ENCODE measurements at places on chromosomes 7 and 10.

GRCh38 chr7:91668217-91668616 is 212.3 kb downstream of the MTERF1 start:
- DNase-seq: no peak

DNA sequence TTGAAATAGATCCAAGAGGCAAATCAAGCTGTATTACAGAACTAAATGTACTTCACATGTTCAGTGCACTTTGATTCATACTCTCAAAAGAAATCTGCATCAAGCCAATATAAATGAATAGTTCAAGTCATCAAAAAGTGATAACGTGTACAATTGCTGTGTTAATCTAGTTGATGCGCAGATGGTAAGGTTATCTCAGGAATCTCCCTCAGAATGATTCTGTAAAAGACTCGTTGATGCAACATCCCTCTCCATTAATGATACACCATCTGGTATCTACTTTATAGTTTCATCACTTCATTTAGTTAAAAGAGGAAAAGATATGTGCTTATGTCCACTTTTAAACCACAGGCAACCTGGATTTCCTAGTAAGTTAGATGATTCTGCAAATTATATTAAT is 200.6 kb downstream of the CHCHD3 start:
- no peak for DNase-seq

DNA sequence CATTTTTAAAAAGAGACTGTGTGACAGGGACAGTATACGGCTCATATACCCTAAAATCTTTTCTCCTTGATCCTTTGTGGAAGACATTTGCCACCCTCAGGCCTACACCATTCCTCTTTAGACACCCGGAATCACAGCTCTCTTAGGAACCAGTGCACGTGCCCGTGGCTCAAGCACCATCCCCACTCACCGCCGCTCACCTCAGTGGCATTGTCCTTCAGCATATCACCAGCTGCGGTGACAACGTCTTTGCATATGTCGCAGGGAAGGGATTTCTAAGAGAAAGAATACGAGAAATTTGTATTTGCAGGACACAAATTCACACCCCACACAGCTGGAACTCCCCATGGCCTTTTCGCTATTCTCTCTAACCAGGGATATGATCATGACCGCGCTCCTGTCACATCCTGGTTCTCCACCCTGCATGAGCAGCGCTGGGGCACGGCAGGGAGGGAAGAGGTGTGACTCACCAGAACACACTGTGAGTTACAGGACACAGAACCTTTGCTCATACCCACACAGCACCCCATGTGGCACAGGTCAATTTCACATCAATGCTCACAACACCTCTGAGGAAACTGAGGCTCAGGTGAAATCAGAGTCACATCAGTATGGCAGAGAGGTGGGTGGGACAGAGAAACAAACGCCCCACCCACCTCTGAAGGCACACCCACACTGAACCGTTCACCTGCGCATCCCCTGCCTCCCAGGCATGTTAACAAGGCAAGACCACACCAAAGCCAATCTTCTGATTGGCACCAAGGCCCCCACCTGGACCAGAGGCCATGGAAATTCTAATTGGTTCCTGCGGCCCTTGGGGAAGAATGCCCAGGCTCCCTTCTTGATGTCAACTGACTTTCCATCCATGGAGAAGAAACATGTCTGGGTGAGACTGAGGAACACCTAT is 19.2 kb downstream of the PSAP start:
- DNase-seq: no peak

GRCh38 chr7:2666588-2667250 is 21.3 kb upstream of the AMZ1 start:
- DNase-seq: no peak

GRCh38 chr10:60707841-60708240 is 70.4 kb upstream of the CDK1 start:
- DNase-seq: no peak

- DNase-seq: no peak
Measured at GRCh38 chr10:1576467-1577372, 160.6 kb downstream of the ADARB2 start.

DNA sequence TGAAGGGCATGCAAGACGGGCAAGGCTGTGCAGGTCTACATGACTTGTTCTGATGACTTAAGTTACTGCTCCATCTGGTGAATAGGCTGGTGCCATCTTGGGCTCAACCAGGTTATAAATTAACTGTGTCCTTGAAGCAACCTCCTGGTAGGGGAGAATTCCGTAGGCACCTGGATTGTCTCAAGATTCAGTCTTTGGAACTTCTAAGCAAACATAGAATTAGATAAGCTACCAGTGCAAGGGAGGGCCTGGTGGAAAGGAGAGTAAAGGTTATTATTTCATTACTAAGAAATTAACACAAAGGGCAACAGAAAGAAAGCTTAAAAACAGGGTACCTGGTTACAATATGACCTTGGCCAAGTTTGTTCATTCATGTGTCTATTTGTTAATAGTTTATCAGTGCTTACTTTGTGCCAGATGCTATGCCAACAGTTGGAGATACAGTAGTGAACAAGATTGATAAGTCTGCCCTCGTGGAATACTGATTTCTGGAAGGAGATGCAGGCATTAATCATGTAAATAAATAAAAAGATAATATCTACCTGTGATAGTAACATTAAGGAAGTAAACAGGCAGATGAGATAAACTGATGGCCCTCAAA is 107.0 kb upstream of the PALS2 start:
- DNase-seq: no peak

GRCh38 chr7:99041526-99041925 is 102.4 kb downstream of the SMURF1 start:
- DNase-seq: no peak

GRCh38 chr7:79063019-79063698 is 390.3 kb downstream of the MAGI2 start:
- no peak for DNase-seq

DNA sequence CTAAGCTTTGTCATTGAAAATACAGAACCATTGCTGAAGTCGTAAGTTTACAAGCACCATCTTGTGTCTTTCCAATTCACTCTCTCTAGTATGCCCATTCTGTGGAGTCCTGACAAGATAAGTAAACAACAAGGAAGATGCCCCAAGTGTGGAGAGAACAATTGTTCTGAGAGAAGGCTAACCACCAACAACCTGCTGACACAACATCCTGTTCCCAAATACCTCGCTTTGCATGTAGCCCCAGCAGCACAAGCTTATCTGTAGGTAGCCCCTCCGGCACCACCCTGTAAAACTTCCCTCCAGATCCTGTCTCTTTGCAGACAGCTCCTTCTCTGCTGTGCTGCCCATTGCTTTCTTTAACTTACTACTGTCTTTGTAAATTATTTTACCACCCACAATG is 233.3 kb upstream of the AOAH start:
- no peak for DNase-seq

DNA sequence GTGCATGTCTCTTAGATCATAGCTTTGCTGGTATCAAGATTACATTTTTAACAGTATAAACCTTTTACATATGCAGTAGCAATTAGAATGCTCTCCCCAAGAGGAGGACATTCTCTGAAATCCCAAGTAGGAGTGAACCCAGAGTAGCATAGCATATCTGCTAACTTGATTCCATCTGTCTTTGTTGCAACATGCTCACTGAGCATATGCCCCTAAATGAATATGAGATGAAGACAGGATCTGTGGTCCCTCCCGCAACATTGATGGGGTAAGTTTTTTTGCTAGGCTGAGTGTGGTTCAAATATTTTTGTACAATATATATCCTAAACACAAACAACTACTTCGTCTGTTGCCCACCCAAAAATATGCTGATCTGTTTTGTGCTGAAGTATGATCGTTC is 534.2 kb upstream of the C7orf33 start:
- no peak for DNase-seq

- DNase-seq: no peak
Measured at GRCh38 chr10:88555190-88555908, 27.8 kb downstream of the RNLS start.

- no peak for DNase-seq
Measured at GRCh38 chr7:29898301-29898700, 91.3 kb downstream of the SCRN1 start.

- DNase-seq: peak; percentile 58
Measured at GRCh38 chr7:25098096-25099046, 26.7 kb downstream of the CYCS start.

GRCh38 chr7:123924941-123925340 is at the start of gene SPAM1:
TSS of gene SPAM1 (plus strand) at chr7:123925241. CDS start at chr7:123953571, 28,330 bp downstream.
- DNase-seq: no peak

- DNase-seq: no peak
Measured at GRCh38 chr10:121088524-121088923, 237.4 kb downstream of the WDR11 start.

DNA sequence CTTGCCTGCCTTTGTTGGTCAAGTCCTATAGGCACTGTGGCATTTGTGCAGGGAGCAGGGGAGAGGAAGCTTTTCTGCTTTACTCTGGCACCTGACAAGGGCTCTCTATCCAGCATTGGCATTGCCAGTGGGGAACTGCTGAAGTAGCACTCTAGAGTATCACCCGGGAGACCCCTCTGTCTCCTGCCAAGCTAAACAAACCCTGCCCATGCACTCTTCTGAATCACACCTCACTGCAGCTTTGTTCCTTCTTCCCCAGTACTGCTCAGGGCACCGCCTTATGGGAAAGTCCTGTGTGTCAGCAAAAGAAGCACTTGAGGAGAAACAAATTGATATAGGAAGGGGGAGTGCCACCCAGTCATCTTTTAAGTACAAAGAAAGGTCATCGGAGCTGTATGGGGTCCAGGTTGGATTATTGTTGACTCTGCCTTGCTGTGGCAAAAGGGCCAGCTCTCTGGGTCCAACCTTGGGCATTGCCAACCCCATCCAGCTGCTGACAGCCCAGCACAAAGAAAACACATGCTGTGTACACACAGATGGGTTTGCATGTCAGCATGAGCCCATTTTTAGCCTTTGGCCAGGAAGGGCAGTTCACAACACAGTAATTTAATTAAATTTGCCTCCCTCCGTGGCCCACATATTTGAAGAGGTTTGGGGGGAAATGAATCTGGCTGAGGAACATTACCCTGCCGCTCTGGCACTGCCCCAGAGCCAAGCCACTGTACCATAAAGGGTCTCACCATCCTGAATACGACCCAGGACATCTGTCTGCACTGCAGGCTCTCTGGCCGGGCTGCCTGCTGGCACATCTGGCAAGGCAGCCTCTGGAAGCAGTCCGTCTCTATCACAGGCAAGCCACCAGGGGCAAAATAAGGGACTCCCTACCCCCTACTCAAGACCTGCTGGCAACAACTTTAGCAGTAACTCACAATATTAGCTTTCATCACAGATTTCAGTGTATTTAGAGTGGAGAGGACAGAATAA is 13.1 kb downstream of the LRRC4 start:
- no peak for DNase-seq

DNA sequence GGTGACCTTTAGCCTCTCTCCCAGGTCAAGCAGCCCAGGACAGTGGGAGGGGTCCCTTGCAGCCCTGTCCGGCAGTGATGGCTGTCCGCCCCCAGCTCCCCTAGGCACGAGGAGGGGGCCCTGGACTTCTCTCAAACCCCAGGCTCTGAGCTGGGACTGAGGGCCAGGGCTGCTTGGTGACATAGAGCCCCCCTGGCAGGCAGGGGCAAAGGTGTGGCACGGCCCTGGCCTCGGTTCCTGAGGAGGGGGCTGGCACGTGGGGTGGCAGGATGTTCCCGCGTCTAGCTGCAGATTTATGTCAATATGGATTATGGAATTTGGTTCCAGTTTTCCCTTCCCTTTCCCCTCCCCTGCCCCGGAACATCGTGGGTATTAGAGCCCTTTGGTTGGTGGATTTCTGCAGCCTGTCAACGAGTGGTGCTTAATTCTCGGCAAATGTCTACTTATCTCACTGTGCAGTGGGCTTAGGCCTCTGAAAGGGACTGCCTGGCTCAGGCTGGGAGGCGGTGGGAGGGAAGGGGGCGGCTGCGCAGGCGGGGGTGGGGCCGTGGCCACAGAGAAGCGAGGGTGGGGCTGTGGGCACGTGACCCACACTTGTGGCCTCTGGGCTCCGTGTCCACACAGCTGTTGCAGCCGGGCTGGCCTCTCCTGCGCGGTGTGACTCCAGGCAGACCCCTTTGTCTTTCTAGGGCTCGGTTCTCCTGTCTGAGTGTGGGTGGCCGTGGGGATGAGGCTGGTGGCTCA is 19.3 kb downstream of the UNCX start:
- DNase-seq: no peak

DNA sequence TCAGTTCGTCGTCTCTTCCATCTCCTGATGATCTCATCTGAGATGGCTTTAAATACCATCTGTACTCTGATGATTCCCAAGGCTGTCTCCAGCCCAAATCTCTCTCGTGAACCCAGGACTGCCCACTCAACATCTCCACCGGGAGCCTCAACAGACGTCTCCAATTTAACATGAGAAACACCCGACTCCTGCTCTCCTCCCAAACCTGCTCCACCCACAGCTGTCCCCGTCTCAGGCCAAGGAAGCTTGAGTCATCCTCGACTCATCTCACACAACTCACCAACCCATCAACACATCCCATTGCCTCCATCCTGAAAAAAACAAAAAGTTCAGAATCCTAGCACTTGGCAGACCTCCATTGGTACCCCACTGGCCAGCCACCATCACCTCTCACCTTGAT is 29.7 kb upstream of the CALN1 start:
- no peak for DNase-seq

DNA sequence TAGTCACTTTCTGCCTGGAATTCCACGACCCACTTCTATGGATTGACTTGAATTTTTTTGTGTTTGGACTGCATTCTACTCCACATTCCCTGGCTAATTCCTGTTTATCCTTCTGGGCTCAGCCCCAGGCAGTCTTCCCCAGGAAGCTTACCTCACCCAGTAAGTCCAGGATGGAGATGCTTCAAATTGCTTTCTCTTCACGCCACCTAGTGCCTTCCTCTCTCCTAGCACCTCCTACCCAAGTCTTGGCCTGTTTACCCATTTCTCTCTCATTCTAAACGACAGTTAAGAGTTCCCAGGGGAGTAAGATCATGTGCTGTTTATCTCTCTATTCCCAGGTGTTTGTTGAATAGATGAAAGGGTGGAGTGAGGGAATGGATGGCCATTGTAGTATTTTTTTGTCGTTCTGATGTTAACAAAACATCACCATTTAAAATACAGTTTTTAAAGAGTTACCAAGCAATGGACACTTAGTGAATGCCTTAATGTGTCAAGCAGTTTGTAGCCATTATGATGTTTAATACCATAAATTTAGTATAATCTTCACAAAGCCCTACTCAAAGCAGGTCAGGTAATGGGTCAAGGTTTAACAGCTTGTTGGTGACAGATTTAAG is 45.5 kb upstream of the TARP start:
- no peak for DNase-seq

GRCh38 chr7:151731022-151731441 is 145.9 kb downstream of the PRKAG2 start:
- no peak for DNase-seq

GRCh38 chr7:128203710-128204214 is 37.3 kb upstream of the LEP start:
- DNase-seq: no peak
